Activated CD8-positive, alpha-beta memory T cell treated with anti-CD3 and anti-CD28 coated beads for 4 hours (primary cell): ENCODE measurements at places on chromosomes 4 and X.

- no peak for DNase-seq
These were observed 146.6 kb upstream of the FAM47C start for GRCh38 chrX:36861601-36862000.

DNA sequence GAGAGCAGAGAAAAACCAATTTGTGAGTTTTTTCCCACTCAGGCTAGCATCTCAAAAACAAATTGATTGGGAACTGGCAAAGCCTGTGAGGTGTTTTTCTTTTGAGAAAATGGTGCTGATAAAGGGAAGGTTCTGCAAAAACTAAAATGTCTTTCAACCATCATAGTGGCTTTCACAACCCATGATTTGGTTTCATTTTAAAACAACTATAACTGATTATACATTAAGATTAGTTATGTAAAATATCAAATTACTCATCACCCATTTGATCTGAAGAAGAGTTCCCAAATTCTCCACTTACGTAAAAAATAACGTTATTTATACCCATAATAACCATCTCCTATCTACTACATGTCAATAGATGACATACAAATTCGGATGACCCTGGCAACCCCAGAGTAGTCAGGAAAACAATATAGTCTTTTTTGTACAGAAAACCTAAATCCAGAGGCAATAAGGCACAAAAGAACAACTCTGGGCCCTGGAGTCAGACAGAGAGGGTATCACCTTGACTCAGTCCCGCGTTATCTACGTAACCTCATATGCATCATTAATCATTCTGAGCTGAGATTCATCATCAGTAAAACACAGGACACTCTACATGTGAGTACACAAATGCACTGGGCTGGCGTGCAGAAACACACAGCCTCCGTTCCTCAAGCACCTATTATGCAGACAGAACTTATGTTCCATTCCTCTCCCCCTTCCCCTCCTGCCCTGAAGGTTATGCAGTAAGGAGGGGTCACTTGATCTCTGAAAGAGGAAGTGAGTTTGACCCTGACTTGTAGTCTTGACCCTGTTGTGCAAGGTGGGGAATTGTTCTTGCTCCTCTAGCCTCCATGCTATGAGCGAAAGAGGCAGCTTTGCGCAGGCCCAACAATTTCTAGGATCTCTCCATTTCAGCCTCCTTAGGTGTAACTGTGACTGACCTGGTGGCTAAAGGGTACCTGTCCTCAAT, 82.2 kb downstream of the SLC9A7 start:
- no peak for DNase-seq

- no peak for DNase-seq
These were observed 33.0 kb downstream of the AFF1 start for GRCh38 chr4:86967798-86968197.

DNA sequence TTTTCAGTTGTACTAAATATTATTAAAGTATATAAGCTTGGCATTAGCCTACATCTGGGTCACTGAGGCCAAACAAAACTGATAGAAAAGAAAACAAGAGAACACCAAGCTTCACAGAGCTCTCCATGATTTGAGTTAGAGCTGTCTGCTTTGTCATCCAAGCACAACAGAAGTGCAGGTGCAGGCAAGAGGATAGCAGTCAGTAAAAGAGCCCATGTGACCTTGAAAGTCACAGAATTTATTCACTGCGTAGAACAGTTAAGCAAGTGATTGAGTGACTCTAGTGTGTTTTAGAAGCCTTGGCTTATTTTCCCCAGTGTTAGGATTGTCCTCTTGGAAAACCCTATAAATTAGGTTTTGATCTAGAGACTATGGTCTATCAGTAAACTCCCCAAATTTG, 49.4 kb upstream of the PRDM5 start:
- no peak for DNase-seq

DNA sequence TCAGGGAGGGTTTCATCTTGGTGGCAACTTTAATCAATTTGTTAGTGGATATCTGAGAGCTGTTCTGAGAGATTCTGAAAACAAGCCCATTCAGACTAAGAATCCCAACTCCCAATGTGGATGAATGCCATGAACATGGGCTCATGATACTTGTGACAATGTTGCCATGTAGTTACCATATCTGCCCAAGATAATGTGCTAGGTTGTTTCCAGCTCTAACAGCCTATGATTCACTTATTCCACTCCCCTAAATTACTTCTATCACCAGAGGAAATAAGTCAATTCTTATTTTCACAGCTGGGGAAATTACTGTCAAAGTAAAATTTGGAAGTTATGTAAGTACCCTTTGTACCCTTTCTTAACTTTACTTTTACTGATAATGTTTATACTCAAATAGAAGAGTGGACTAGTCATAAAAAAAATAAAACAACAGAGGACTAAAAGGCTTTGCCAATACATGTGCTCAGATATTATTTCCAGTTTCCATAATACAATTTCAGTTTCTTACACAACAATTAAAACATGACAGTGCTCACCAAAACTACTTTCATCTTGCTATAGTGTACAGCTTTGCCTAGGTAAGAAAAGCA, 1101.7 kb upstream of the INTU start:
- no peak for DNase-seq

DNA sequence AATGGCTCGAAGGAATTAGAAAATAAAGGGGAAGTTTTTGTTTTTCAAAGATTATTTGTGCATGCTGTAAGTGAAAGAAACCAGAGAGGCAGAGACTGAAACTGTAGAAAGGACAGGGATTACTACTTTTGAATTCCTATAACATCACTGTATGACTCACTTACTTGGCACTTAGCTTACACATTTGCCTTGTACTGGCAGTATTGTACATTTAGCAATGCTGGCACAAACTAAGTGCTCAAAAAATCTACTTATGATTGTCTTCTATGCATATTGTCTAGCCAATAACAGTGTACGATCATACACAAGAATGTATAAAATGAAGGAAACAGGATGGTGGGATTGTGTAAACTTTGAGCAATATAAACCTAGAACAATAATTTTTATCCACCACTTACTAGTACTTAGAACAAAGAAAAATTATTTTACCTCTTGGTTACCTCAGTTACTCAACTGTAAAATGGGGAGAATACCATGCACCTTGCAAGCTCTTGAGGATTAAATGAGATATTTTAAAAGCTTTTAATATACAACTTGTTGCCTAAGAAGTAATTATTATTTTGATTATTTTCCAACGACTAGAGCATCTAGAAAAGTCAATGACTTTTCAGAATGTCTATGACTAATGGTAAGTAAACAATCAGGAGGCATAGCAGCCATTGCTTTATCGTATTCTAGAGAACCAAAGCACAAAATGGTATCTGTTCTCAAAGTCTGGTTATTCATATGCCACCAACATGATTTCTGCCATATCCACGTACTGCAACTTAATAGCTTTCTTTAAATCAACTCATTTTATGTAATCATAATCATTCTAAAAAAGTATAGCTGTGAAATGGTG, 4.7 kb downstream of the FAM120C start:
- DNase-seq: no peak

DNA sequence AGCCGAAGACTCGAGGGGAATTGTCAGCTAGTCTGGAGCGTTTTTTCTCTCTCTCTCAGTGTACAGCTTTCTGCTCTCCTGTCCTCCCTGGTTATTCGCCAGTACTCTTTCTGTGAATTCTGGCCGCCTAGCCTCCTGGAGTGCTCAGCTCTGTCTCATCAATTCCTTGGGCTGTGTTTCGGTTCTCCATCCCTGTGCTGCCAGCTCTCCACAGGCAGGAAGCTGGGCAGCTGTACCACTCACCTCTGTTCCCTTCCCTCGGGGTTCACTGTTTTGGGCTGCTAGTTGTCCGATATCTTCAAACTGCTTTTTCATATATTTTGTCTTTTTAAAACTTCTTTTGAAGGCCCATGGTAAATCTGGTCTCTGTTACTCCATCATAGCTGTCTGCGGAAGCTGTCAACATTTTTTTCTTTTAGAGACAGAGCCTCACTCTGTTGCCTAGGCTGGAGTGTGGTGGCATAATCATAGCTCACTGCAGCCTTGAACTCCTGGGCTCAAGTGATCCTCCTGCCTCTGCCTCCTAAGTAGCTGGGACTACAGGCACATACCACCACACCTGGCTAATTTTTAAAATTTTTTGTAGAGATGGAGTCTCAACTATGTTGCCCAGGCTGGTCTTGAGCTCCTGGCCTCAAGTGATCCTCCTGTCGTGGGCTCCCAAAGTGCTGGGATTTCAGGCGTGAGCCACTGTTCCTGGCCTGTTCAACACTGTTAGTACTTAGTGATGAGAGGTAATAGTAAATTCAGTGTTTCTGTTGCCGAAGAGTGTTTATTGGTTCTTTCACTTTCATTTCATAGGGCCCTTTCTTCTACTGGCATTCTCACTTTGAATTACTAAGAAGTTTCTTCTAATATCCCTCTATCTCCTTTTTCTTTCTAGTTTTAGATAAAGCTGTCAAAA, 18.6 kb downstream of the ZCCHC4 start:
- DNase-seq: no peak

- no peak for DNase-seq
These were observed 577.5 kb downstream of the IQCM start for GRCh38 chr4:149238097-149238496.

DNA sequence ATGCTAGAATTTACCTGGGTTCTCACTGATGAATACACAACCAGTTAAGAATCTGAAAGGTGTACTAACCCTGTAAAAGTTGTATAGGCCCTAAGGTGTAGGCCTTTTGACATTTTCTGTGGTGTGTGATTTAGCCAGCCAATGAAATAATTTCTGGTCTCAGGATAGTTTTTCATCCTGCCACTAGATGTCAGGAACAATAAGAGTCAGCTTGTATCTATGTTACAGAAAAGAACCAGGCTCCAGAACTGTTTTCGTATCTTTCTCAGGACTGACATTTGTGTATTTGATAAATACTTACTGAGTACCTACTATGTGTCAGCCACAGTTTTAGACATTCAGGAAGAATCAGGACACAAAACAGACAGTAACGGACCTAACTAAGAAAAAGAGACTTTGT, 673.6 kb upstream of the TENM3 start:
- no peak for DNase-seq

- no peak for DNase-seq
These were observed 206.1 kb downstream of the PPP3CA start for GRCh38 chr4:101141230-101141629.

DNA sequence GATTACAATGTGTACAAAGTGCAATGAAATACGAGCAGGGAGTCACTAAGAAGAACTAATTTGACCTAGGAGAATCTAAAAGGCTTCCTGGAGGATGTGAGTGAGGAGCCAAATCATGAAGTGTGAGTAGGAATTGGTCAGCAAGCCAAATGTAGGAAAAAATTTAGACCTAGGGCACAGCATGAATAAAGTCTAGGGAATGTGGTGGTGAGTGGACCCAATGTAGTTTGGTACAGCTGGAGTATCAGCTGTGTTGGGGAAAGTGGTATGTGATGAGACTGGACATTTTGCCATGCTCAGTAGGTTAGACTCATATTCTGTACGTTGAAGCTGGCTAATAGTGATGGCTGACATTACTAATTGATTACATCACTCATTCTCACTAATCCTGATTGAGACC, 191.0 kb downstream of the AFF2 start:
- DNase-seq: no peak

DNA sequence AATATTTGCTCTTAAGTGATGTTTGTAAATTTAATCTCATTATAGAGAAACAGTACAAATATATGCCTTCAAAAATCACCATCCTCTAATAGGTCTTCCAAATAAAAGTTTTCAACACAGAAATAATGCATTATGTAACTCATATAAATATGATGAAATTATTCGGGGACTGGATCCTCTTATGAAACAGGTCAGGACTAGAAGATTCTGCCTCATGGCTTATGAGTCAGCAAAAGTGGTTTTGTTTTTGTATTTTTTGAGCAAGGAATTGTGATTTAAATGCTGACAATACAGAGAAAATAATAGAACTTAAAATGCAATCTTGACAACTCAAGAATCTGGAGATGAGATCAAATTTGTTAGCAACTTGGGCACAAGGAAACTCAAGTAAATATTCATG, 179.7 kb upstream of the NDP start:
- no peak for DNase-seq

DNA sequence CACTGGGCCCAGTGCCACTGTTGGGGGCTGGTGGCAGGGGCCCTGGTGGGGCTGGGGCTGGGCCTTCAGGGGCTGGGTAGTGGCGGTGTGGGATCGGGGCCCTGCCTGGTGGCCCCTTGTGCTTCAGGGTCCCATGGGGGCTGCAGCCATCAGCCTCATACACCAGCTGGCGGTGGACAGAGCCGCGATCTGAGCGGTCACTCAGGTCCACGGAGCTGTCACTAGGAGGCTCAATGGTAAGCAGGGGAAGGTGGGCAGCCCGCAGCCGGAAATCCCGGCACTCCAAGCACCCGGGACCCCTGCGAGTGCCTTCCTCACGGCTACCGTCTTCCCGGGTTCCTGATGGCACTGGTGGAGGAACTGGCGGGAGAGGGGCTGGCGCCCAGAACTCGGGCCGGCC, 25.5 kb upstream of the KDM5C start:
- no peak for DNase-seq

- no peak for DNase-seq
These were observed 53.4 kb downstream of the ABCG2 start for GRCh38 chr4:88104902-88105610.

DNA sequence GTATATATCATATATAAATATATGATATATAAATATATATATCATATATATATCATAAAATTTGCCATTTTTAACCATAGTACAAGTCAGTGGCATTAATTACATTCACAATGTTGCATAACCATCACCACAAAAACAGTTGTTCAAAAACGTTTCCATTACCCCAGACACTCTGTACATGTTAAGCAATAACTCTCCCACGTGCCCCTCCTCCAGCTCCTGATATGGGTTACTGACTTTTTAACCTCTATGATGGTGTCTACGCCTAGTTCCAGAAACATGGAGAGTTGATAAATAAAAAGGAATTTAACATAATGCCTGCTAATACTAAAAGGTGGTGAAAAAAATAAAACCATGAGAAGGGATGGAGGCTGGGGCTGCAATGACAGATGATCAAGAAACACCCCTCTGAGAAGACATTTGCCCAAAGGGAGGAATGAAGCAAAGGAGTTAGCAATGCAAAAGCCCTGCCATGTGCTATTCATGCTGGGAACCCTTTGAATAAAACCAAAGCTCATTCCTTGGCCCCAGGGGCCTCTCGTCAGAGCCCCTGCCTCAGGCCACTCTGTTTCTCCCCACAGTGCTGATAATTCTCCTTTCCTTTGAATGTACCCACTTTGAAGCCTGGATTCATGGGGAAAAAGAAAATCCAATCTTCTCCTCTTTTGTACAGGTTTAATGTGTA, 144.3 kb downstream of the NWD2 start:
- no peak for DNase-seq

GRCh38 chr4:26860922-26861433, 337 bp downstream of the STIM2 start:
- no peak for DNase-seq

- DNase-seq: no peak
These were observed 45.2 kb upstream of the UNC5C start for GRCh38 chr4:95594013-95594412.

- no peak for DNase-seq
These were observed 134.5 kb upstream of the SPRY1 start for GRCh38 chr4:123262080-123262479.

DNA sequence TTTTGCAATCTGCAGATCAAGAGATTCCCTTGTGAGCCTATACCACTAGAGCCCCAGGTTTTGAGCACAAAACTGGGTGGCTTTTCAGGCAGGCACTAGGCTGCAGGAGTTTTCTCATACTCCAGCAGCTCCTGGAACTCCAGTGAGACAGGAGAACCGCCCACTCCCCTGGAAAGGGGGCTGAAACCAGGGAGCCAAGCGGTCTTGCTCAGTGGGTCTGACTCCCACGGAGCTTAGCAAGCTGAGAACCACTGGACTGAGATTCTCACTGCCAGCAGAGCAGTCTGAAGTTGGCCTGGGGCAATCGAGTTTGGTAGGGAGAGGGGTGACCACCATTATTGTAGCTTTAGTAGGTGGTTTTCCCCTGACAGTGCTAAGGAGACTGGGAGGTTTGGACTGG, 313.8 kb upstream of the TEX13C start:
- no peak for DNase-seq
